Retinal pigment epithelial cell (primary cell): ENCODE measurements at places on chromosomes 12 and 14.

DNA sequence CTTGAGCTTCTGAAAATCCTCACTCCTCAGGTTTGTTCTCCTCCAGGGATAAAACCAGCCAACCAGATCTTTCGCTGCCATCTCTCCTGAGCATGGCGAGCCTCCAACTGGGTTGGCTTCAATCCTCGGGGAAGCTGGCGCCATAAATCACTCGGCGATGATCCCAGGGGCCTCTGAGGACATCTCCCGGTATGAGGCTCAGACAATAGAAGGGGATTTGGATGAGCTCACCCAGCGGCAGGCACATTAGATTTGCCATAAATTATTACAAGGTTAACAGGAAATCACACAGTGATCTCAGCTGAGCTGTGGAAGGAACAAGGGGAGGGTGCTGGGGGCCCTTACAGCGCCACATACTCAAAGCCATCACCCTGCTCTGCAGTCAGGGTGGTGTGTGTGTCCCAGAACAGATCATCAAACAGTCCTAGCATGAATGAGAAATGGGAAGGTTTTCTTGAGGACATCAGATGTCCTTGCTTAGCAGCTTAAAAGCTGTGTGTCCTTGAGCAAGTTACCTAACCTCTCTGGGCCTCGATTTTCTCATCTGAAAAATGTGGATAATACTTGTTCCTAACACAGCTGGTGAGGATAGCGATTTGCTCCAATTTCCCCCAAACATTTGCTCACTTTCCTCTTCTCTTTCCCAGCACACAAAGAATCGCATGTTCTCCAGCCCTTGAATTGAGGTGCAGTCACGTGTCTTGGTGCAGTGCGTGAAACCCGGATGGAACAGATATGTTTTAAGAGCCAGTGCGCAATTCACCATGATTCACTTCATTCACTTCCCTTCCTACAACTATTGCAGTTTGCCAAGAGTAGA, 142.8 kb downstream of the SCARB1 start:
- no peak for DNase-seq

- DNase-seq, result peak; percentile 34
These were observed 310.1 kb downstream of the SYT1 start for GRCh38 chr12:79174626-79175025.

- no peak for DNase-seq
These were observed 319.9 kb downstream of the AEBP2 start for GRCh38 chr12:19759227-19759626.

DNA sequence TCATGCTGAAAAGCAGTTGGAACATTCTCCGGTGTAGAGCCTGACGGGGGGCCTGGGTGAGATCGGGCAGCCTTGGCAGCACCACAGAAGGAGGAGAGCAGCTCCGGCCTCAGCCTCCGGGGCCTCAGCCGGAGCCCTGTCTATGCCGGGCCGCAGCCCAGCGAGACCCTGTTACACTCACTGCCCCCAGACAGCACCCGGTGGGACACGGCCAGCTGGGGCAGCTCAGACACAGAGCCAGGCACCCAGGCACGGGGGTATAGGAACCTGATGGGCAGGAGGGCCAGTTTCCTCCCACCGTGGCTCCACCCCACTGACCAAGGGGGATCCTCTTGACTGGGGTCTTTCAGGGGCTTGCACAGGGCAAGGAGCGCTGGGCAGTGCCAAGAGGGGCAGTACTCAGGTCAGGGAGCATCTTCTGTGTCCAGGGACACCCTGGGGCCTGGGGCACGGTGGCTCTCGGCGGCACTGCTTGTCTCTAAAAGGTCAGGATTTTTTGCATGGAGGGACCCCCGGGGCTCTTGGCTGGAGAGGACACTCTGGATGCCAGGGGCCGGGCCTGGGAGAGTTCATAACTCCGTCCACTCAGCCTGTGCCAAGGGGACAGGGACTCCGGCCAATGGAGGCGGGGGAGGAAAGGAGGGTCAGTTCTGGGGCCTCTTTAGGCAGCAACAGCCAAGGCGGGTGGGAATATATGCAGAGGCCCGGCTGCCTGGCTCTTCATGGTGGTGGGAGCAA, 9.4 kb downstream of the INF2 start:
- no peak for DNase-seq

DNA sequence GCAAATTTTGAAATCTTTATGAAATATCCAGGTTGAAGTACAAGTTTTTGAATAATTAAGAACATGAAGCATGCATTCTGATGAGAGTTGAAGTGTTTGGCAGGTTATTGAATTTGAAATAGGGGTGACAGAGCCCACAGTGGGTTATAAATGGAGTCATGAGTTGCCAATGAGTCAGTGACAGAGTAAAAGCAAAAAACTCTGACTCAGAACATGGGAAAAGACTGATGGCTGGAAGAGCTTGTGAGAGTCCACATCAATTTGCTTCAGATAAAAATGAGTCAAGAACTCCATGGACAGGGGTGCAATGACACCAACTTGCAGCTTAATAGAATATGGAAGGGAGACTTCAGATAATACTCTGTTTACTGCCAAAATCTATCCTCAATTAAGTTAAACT, 105.3 kb downstream of the SLC6A15 start:
- no peak for DNase-seq

DNA sequence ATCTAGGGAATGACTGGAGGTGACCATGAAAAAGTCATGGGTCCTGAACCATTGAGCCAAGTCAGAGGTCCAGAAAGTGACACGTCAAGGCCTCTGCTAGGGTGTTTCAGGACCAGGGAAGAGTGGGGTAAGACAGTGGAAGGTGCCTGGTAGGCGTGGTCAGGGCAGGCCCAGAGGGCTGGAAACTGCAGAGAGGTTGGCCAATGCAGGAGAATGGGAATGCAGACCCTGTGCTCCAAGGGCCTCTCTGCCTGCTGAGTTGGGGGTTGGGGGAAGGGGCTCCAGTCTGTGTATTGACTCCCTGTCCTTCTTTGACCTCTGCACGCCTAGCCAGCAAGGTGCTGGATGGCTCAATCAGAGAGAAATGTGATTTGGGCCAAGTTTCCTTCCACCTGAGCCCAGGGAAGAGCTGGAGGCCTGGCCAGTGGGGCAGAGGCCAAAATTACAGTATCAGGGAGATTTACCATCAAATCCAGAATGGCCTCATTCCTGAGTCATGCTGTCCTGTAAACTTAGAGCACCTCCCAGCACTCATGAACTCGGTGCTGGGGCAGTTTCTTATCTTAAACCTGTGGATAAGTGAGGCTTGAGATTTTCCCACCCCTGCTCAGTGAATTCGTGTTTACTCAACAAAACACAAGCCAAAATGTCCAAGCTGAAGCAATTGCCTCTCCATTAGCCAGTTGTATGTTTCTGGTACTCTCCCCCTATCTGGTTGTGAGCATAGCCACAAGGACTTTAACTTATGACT, 24.4 kb downstream of the IRF2BPL start:
- DNase-seq, result peak; percentile 71

GRCh38 chr12:122499991-122500684, 594 bp downstream of the ZCCHC8 start:
- DNase-seq, result no peak

DNA sequence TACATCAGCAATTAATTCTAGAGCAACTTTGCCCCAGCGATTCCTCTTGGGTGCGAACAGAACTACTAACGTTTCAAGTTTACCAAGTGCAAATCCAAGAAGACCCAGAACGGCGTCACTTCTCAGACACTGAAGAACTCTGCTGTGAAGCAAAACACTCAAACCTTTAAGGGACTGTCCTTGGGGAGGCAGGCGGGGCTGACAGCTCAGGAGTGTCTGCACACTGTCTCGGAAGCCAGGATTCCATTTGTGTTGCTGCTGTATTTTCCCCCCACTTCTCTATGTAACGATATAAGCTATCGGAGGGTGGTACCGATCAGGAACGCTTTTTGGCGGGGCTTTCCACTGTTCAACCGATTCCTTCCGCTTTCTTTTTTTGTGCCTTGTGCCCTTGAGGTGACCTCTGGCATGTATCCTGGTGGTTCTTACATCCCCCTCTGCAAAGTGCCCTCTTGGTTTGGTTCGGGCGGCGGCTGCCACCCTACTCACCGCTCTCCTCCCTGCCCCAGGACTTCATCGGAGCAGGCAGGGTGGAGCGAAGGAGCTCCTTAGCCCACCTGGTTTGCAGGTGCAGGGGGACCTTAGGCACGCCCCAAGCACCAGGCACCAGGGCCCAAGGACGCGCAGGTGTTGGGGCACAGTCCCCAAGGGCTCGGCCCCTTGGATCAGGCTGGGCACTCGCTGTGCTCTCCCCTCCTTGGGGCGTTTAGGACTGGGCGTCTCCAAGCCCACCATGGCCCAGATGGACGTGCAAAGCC, 19.2 kb upstream of the MLXIP start:
- DNase-seq, result no peak

- no peak for DNase-seq
These were observed 208.9 kb downstream of the SYNE2 start for GRCh38 chr14:64061706-64062105.

DNA sequence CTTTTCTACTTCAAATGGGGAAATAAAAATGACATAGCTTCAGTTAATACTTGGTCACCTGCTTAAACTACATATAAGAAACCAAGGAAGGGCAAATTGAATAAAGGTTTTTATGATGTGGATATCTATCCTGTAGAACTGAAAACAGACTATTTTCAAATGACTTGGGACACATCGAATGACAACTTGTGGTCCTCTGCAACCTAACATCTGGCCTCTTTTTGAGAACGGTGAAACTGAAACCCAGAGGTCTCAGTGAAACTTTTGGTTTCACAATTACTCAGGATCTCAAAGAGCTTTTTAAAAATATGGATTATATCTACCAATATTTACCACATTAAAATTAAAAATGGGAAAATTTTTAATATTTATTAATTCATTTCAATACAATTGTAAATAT, 65.2 kb downstream of the PPP2R5E start:
- DNase-seq, result no peak

- DNase-seq, result no peak
These were observed 16.6 kb downstream of the ACTR10 start for GRCh38 chr14:58216544-58216943.

GRCh38 chr14:72892103-72892878, 1.6 kb downstream of the DPF3 start:
- no peak for DNase-seq

GRCh38 chr14:96797582-96798349, 584 bp downstream of the VRK1 start:
- DNase-seq, result no peak

DNA sequence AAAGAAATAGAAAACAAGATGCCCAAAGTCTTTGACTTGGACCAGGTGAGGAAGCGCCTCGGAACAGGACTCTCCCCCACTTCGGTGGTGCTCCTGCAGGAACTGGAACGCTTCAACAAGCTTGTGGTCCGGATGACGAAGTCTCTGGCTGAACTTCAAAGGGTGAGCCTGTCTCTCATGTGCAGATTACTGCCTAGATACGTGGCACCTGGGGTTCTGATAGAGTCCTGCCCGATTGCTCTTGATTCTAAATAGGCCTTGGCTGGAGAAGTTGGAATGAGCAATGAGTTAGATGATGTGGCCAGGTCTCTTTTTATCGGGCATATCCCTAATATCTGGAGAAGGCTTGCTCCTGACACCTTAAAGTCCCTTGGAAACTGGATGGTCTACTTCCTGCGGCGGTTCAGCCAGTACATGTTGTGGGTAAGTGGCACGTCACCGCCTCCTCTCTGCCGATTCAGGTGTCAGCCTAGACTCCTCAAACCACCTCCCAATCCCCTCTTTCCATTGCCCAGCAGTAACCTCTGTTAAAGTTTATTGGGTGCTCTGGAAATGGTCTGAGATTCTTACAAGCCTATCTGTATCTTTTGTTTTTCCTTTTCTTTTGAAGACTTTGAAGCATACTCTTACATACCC, 40.8 kb downstream of the CCDC92 start:
- DNase-seq, result no peak

DNA sequence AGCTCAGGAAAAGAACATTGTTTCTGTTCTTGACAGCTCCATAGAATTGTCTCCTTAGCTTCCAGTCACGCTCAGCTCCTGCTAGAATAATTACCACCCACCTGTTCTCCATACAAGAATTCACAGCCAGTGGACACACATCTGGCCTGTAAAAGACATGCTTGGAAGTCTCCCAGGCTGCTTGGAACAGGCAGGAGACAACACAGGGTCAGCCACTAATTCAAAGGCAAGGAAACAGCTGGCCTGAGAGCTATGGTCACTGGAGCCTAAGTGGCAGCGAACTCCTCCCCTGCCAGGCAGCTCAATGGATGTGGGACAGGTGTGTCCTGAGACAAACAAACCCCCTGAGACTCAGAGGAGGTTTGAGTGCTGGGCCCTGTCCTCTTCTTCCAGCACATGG, 22.9 kb upstream of the LTBP2 start:
- DNase-seq, result no peak

- no peak for DNase-seq
These were observed 91.1 kb upstream of the FUT8 start for GRCh38 chr14:65321370-65321875.

- DNase-seq, result no peak
These were observed 234.4 kb downstream of the SEC23A start for GRCh38 chr14:38868399-38869290.

DNA sequence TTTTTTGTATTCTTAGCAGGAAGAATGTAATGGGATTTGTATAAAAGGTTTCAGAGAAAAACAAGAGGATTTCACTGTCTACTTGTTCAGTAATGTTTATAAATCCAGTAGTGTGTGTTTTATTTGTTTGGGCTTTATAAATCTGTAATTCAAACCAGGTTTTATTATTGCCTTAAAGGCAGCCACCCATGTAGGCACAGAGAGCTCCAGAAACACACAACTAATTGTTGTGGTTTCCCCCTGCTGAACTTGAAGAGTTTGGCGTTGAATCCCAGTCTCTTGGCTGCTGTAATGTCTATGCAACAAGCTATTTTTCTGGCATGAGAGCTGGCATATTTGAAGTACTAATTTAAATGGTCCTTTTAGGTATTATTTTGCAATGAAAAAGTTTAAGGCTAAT, 63.4 kb upstream of the SLCO1C1 start:
- DNase-seq, result no peak

DNA sequence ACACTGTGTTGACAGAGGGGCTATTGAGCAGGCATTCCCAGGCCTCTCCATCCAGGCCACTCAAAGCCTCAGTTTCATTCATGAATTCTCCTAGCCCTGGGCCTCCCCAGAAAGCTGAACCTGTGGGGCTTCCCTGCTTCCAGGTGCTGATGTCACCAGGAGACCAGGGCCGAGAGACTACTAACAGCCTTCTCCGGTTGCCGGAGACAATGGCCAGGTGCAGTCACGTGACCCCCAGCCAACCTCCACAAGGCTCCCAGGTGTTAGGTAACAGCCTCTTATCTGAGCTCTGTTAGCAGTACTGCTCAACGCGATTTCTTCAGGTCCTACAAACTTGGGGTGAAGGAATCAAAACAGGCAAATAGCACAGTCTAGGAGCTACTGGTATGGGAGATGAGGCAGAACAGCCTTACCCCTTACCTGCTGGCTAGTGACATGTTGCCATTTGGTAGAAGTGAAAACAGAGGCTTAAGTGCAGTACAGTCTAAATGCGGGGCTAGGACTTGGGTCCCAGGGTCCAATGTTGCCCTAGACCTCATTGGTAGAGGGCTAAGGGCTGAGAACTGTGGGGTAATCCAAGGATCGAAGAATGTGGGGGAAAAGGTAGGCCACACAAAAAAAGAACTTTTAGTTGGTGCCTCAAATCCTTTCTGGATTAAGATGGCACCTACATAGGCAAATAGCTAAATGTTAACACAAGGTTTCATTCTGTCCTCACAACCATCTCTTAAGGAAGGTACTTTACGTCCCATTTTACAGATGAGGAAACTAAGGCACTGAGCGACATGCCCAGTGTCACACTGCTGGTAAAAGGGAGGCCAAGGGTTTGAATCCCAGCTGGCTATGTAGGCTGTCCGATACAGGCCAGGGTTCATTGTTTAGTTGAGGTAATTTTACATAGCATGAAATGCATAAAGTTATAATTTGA, 3.8 kb downstream of the CCDC88C start:
- no peak for DNase-seq
